Heart right ventricle (tissue), 16 donors: ENCODE measurements at places on chromosomes 3 and 15. TPM values are rescaled to one million over a fixed set of nuclear protein-coding genes. Genes with fewer than 3 reads are reported as not detected.
A peak's percentile ranks its signal among the peaks of the same experiment; 100 is the strongest.

GRCh38 chr3:125062904-125063618 lies 7.3 kb upstream of the HEG1 start:
- peak; percentile 33 for DNase-seq
- H3K27me3 ChIP-seq: no peaks in the 10 kb centered on the region
- H3K4me3 ChIP-seq: no peak overlapping the region
- peaks cover 37% of the 10 kb centered on the region for H3K4me1 ChIP-seq

GPR87 gene
- not detected for total RNA-seq

- peaks cover 54% of the 10 kb centered on the region for H3K27me3 ChIP-seq
- no peaks in the 10 kb centered on the region for H3K36me3 ChIP-seq
- no peak overlapping the region for H3K27ac ChIP-seq
- no peak for DNase-seq
- no peak overlapping the region for H3K4me3 ChIP-seq
Observed at GRCh38 chr15:79212589-79213157, 69.8 kb upstream of the ANKRD34C start.

WDR53 gene
- total RNA-seq: 5.8 TPM

FSIP1 gene
- total RNA-seq: 0.48 TPM

DNA sequence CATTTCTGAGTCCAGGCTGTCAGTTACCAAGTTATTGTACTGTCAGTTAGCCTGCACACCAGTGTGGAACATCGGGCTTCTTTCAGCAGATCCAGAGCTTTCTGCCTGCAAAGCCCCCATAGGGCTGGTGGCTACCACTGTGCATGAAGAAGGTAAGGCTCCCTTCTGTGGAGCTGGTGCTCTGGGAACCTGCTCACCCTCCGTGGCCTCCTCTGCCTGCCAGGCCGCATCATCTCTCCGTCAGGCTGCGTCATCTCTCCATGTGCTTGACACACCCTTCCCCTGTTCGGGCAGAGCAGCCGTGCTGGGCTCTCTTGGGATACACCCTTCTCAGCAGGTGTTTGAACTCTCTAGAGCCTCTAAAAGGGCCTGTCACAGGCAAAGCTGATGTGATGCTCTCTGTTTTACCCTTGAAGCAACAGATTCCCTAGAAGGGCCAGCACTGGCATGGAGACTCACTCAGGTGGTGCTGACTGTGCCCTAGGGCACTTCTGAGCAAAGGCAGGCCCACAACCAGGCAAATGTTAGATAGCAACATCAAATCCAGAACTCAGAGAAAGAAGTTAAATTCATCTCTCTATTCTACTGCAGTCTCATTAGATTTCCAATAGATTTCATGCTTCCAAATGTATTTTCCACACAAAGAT lies 261.1 kb downstream of the EPHB1 start:
- H3K27me3 ChIP-seq: no peaks in the 10 kb centered on the region
- H3K36me3 ChIP-seq: no peaks in the 10 kb centered on the region
- H3K4me3 ChIP-seq: no peak overlapping the region
- no peaks in the 10 kb centered on the region for H3K4me1 ChIP-seq
- H3K27ac ChIP-seq: no peak overlapping the region

- H3K4me1 ChIP-seq: no peaks in the 10 kb centered on the region
- no peak overlapping the region for H3K27ac ChIP-seq
Observed at GRCh38 chr3:53485675-53486403, 8.6 kb upstream of the CACNA1D start.

GOLGA8S gene
- 0.34 TPM for total RNA-seq

MINAR1 gene
- total RNA-seq: 0.04 TPM

- no peak overlapping the region for H3K4me3 ChIP-seq
- DNase-seq: no peak
- no peaks in the 10 kb centered on the region for H3K36me3 ChIP-seq
- no peak overlapping the region for H3K27ac ChIP-seq
- H3K27me3 ChIP-seq: no peaks in the 10 kb centered on the region
- no peaks in the 10 kb centered on the region for H3K4me1 ChIP-seq
Observed at GRCh38 chr15:38195191-38195901, 57.3 kb upstream of the SPRED1 start.

HHATL gene
- total RNA-seq: 998 TPM

- H3K36me3 ChIP-seq: no peaks in the 10 kb centered on the region
- H3K27ac ChIP-seq: no peak overlapping the region
- no peaks in the 10 kb centered on the region for H3K4me1 ChIP-seq
- no peaks in the 10 kb centered on the region for H3K27me3 ChIP-seq
- no peak overlapping the region for H3K4me3 ChIP-seq
Observed at GRCh38 chr15:79601405-79602086, 169.4 kb downstream of the MINAR1 start.

- no peak for DNase-seq
- H3K4me1 ChIP-seq: no peaks in the 10 kb centered on the region
- H3K4me3 ChIP-seq: no peak overlapping the region
- no peak overlapping the region for H3K27ac ChIP-seq
- no peaks in the 10 kb centered on the region for H3K27me3 ChIP-seq
- no peaks in the 10 kb centered on the region for H3K36me3 ChIP-seq
Observed at GRCh38 chr3:8645712-8646111, 1.1 kb upstream of the SSUH2 start.

DNA sequence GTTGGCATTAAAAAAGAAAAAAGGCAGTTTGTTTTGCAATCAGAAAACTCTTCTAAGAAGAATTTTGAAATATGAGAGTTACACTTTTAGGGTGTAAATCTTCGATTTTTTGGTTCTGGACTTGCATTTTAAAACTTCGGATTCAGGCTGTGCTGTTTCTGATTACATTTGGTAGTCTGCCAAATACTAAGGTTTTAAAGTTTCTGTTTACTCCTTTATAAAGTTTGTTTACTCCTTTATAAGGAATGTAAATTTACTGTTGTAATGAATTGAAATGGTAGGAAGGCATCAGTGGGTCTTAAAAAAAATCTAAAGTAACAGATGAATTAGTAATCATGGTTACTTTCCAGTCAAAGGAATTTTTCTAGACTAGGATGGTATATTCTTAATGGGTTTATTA lies 14.1 kb downstream of the FXR1 start:
- H3K4me3 ChIP-seq: no peak overlapping the region
- no peak overlapping the region for H3K27ac ChIP-seq
- H3K36me3 ChIP-seq: no peaks in the 10 kb centered on the region
- H3K27me3 ChIP-seq: no peaks in the 10 kb centered on the region
- peaks cover 20% of the 10 kb centered on the region for H3K4me1 ChIP-seq

DNA sequence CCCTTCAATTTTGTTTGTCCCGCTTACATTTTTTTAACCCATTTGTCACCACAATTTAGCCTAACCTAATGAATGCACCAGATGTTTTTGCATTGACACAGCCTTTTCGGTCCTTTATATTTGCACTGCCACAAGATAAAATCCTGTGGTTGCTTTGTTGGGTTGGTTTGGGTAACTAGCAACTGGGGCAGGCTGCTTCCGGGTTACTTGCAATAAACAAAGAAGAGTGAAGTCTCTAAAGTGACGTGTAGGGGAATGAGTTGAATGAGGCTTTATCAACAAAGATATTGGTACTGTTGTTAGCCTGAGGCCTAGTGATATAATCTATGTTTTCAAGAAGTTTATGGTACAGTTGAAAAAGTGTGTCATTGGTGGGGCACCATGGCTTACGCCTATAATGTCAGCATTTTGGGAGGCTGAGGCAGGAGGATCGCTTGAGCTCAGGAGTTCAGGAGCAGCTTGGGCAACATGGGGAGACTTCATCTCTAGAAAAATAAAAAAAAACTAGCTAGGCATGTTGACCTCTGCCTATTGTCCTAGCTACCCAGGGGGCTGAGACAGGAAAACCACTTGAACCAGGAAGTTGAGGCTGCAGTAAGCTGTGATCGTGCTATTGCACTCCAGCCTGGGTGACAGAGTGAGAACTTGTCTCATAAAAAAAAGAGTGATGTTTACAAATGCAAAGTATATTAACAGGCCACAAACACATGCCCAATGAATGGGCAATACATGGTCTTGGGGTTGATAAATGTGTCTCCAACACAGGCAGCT lies 121.8 kb downstream of the OXSM start:
- no peaks in the 10 kb centered on the region for H3K4me1 ChIP-seq
- H3K4me3 ChIP-seq: no peak overlapping the region
- no peaks in the 10 kb centered on the region for H3K36me3 ChIP-seq
- H3K27me3 ChIP-seq: no peaks in the 10 kb centered on the region

GXYLT2 gene
- total RNA-seq: 16.2 TPM

GRCh38 chr3:160395297-160395696 lies 3.7 kb downstream of the IFT80 start:
- no peak overlapping the region for H3K4me3 ChIP-seq
- H3K4me1 ChIP-seq: peaks cover 6% of the 10 kb centered on the region
- no peak for DNase-seq
- H3K27ac ChIP-seq: no peak overlapping the region
- no peaks in the 10 kb centered on the region for H3K27me3 ChIP-seq
- no peaks in the 10 kb centered on the region for H3K36me3 ChIP-seq

DNA sequence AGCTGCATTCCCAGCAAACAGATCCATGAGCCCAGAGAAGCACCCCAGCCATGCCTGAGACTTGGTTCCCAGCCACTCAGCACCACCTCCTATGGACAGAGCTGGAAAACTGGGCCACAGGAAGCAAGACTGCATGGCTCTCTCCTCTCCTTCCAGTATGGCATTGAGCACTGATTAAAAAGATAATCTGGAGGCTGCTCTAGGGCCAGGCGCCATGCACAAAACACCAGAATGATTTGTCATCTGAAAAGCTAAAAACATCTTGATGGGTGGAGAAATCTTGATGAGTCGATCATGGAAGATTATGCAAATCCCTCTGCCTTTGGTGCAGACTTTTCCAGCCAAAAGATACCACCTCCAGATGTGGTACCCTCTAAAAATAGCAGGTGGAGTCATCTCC lies 62.7 kb upstream of the MRPS22 start:
- no peaks in the 10 kb centered on the region for H3K27me3 ChIP-seq
- H3K4me3 ChIP-seq: no peak overlapping the region
- no peaks in the 10 kb centered on the region for H3K36me3 ChIP-seq
- DNase-seq: no peak
- no peaks in the 10 kb centered on the region for H3K4me1 ChIP-seq

GRCh38 chr3:156492801-156493261 lies 62.1 kb downstream of the SSR3 start:
- no peak for DNase-seq
- H3K27ac ChIP-seq: no peak overlapping the region
- H3K27me3 ChIP-seq: no peaks in the 10 kb centered on the region
- H3K36me3 ChIP-seq: no peaks in the 10 kb centered on the region

GRCh38 chr3:59510576-59510975 lies 460.8 kb upstream of the CFAP20DC start:
- no peaks in the 10 kb centered on the region for H3K27me3 ChIP-seq
- no peaks in the 10 kb centered on the region for H3K36me3 ChIP-seq
- H3K27ac ChIP-seq: no peak overlapping the region
- DNase-seq: no peak
- no peak overlapping the region for H3K4me3 ChIP-seq

DNA sequence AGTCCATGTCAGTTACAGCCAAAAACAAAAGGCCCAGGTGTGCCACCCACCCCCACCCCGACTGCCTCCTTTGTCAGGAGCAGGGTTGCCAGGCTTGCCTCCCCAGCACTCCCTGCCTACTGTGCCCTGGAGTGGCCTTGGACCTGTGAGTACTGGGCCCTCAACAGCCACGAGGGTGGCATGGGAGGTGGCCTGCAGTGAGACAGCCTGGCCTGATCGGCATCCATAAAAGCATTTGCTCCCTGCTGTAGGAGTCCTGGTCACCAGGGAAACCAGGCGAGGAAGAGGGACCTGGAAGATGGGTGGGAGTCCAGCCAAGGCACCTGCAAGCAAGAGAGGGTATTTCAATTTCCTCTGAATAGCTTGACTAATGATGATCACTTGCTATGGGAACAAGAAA lies 56.4 kb upstream of the KCNMB2 start:
- H3K36me3 ChIP-seq: no peaks in the 10 kb centered on the region
- H3K4me3 ChIP-seq: no peak overlapping the region
- H3K27me3 ChIP-seq: no peaks in the 10 kb centered on the region
- H3K4me1 ChIP-seq: no peaks in the 10 kb centered on the region
- no peak overlapping the region for H3K27ac ChIP-seq

TLR9 gene
- 0.28 TPM for total RNA-seq

DNA sequence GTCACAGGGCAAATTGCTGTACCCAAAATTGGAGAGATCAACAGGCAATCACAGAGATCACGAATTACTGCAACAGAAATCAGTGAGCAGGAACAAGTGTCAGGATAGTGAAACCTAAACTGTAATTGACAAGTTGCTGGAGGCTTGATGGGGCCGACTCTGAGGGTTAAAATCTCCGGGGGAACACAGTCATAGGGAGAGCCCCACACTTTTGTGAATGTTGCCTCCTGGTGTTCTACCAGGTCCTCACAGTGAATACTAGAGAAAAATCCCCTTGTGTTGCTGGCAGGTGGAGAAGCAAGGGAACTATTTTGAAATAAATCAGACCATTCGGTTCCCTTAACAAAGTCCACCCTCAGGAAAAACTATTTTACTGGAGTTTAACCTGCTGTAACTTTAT lies 697.5 kb upstream of the CBLB start:
- no peaks in the 10 kb centered on the region for H3K4me1 ChIP-seq
- no peak for DNase-seq

PLXNA1 gene
- 19.0 TPM for total RNA-seq

GRCh38 chr3:65556934-65557577 lies 481.7 kb downstream of the MAGI1 start:
- H3K27ac ChIP-seq: no peak overlapping the region
- no peak overlapping the region for H3K4me3 ChIP-seq
- no peaks in the 10 kb centered on the region for H3K36me3 ChIP-seq
- no peaks in the 10 kb centered on the region for H3K27me3 ChIP-seq

PLA2G4D gene
- total RNA-seq: not detected

GRCh38 chr15:49506341-49506740 lies 83.3 kb downstream of the FGF7 start:
- H3K27me3 ChIP-seq: no peaks in the 10 kb centered on the region
- no peak overlapping the region for H3K4me3 ChIP-seq
- H3K36me3 ChIP-seq: no peaks in the 10 kb centered on the region
- no peaks in the 10 kb centered on the region for H3K4me1 ChIP-seq
- DNase-seq: no peak

DNA sequence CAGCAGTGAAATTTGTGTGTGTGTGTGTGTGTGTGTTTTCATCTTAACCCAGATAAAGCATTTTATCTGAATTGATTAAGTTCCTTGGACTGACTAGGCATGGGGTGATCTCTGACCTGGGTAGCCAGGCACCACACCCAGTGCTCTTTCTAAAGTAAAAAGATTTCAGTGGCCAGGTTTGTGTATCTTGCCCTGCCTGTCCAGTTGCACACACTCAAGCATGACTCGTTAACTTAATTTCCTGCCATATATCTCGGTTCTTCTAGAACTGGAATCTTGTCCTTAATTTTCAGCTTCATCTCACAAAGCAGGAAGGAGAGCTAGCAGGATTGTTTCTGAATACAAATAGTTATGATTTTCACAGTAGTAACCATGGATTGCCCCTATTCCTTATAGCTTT lies 17.0 kb downstream of the TM4SF18 start:
- no peak overlapping the region for H3K27ac ChIP-seq
- DNase-seq: no peak
- H3K4me3 ChIP-seq: no peak overlapping the region

DNA sequence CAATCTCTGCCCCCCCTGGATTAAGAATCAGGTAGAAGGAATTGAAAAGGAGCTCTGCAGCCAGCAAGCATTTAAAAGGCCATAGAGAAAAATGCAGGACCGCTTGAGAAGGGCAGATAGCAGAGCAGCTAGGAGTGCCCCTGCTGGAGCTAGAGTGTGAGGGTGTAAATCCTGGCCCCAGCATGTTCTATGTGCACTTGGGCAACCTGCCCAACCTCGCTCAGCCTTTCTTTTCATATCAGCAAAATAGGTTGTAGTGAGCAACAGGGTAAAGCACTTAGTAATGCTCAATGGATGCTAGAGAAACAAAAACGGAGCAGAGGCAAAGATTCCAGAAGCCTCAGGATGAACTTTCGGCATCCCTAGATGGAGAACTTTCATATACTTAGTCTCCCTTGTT lies 25.0 kb upstream of the THBS1 start:
- H3K4me3 ChIP-seq: no peak overlapping the region
- no peaks in the 10 kb centered on the region for H3K36me3 ChIP-seq
- no peak overlapping the region for H3K27ac ChIP-seq
- no peak for DNase-seq
- H3K27me3 ChIP-seq: no peaks in the 10 kb centered on the region
